ENCODE measurements at places on chromosomes 3 and 15.

GRCh38 chr3:140273542-140274195 is 338.7 kb downstream of the CLSTN2 start:
- no peak for DNase-seq

- DNase-seq: no peak
Observed at GRCh38 chr3:11074011-11074410, 80.3 kb upstream of the HRH1 start.

DNA sequence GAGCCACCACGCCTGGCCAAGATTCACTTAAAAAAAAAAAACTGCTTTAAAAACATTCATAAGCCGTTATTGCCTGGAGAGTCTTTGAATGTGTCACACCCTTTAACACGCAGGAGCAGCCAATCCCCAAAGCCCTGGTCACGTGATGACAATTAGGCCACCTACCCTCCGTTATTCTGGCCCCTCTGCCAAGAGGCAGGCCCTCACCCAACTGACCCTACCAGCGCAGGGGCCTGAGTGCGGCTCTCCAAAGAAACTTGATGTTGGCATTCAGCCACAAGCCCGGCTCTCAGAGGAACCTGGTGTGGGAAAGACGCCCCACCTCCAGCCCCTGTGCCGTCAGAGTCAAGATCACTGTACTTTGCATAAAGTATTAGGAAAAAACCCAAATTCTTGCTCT is 11.6 kb upstream of the MUC4 start:
- no peak for DNase-seq

GRCh38 chr3:152760591-152760990 is 74.3 kb upstream of the P2RY1 start:
- DNase-seq: no peak

DNA sequence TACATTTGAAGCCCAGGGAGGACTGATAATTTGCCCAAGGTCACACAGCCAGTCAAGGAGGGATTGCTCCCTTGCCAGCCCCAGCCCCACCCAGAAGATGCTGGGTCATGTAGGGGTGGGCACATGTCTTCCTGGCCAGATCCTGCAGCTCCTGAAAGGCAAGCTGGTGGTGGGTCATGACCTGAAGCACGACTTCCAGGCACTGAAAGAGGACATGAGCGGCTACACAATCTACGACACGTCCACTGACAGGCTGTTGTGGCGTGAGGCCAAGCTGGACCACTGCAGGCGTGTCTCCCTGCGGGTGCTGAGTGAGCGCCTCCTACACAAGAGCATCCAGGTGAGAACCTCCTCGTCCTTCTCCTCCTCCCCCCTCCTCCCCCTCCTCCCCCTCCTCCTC is 13.2 kb downstream of the ISG20 start:
- no peak for DNase-seq

- no peak for DNase-seq
Observed at GRCh38 chr3:13002398-13003124, 70.7 kb downstream of the IQSEC1 start.

All from substantia nigra (tissue), 51 donors.